Head of caudate nucleus (tissue), 42 donors: ENCODE measurements at places on chromosomes 5 and 9.

GRCh38 chr9:6106711-6107339, 91.4 kb upstream of the RANBP6 start:
- no peak for DNase-seq

- DNase-seq = no peak
Measured at GRCh38 chr5:37668524-37669047, 171.3 kb downstream of the GDNF start.

GRCh38 chr5:59584858-59585846, 308.4 kb downstream of the PDE4D start:
- DNase-seq = peak; percentile 56

DNA sequence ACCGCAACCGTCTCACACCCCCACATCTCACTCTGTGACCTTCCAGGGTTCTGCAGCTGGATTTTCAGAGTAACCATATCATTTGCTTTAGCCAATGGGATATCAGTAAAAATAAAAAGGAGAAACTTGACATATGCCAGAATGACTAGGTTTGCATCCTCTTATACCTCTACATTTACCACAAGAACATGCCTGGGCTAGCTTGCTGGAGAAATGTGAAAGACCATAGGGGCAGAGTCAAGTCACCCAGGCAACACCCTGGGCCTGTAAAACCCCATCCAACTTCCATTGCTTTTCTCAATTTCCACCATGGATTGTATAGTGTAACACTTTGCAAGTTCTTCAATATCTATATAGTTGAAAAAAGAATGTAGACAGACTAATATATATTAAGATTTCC, 731.1 kb downstream of the PTPRD start:
- DNase-seq = no peak

GRCh38 chr5:143355710-143356109, 47.8 kb downstream of the NR3C1 start:
- peak; percentile 16 for DNase-seq

DNA sequence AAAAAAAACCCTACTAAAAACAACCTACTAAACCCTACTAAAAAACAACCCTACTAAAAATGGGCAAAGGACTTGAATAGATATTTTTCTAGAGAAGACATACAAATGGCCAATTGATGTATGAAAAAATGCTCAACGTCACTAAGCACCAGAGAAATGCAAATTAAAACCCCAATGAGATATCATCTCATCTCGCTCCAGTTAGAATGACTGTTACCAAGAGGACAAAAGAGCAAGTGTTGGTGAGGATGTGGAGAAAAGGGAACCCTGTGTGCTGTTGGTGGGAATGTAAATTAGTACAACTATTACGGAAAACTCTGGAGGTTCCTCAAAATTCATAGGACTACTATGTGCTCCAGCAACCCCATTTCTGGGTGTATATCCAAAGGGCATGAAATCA, 10.8 kb downstream of the SDHA start:
- no peak for DNase-seq
